ENCODE measurements at places on chromosomes 4 and X. TPM values are rescaled to one million over a fixed set of nuclear protein-coding genes. Genes with fewer than 3 reads are reported as not detected.

CFAP47 gene
- not detected for total RNA-seq

CHRDL1 gene
- 37.8 TPM for total RNA-seq

ARX gene
- not detected for total RNA-seq

SMIM10 gene
- total RNA-seq, result 6.9 TPM

SPANXC gene
- not detected for total RNA-seq

CACNA1F gene
- 0.21 TPM for total RNA-seq

TCEAL5 gene
- 0.50 TPM for total RNA-seq

AADAT gene
- total RNA-seq, result 1.6 TPM
